ENCODE measurements at places on chromosomes 12 and 14.

GRCh38 chr14:105055736-105056302 lies 9.4 kb downstream of the GPR132 start:
- DNase-seq, result no peak

GRCh38 chr14:99681101-99681831 lies 2.8 kb upstream of the CYP46A1 start:
- no peak for DNase-seq

- no peak for DNase-seq
These were observed 1.8 kb downstream of the SRRM4 start for GRCh38 chr12:118982984-118983761.

DNA sequence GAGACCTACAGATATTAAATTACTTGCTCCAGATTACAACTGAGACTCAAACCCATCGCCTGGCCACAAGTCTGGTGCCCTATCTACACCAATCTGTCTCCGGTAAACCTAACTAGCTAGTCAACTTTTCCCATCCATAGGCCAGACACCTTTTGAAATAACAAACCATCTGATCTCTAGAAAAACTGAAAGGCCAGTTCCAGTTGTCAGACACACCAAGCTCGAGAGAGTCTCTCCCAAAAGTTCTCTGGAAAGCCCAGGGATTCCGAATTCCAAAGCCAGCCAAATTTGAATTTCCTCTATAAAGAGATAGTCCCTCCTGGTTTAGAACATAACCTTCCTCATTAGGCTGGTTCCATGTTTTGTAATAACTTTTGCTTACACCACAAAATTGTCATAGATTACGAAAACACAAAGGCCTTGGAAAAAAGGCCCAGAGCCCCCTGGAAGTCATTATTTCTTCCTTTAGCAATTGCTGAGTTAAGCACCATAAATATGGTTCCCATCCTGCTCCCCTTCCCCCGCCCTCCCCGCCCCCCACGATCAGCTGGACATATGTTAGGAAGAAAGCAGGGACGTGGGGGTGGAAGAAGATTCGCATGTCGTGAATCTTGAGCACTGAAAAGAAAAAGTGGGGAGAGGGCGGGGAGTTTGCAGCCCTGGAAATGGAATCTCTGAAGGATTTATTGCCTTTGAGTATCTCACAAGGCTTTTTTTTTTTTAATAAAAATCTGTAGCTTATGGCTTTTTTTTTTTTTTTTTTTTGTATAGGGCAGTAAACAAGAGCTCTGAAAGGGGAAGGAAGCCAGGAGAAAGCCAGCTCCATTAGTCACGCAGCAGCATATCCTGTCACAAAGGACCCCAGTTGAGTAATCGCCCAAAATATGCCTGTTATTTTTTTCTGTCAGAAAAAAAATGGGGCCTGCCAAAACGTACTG lies 110.4 kb downstream of the ZFP36L1 start:
- peak; percentile 97 for DNase-seq

GRCh38 chr12:2173971-2174370 lies 121.2 kb downstream of the CACNA1C start:
- no peak for DNase-seq
